ENCODE measurements at places on chromosomes 7 and 10.

DNA sequence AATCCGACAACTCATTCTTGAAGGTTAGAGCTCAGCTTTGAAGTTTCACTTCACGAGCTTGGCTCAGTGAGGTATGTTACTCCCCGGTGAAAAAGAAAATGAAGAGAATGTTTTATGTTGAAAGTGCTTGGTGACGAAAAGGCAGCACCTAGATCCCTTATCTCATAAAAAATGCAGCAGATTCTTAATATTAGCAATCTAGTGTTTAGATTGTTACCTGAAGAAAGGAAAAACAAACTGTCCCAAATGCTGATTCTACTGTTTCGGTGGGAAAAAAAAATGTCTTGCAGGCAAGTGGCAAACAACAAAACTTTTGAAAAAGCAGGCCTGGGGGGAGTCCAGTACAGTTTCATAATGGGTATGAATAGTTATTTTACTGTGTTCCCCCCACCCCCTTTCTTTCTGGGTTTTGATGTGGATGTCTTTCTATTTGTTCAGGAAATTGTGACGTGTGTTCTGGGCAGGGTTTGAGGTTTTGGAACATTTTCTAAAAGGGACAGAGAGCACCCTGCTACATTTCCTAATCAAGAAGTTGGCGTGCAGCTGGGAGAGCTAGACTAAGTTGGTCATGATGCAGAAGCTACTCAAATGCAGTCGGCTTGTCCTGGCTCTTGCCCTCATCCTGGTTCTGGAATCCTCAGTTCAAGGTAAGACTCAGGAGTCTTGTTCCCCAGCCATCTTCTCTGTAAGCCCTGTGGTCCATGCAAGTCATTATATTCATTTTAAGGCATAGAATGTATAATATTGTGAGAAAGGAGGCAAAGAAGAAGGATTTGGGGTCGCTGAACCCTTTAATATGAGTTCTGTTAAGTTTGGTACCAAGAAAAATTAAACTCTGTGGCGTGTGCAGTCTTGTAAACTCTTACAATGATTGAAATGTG is at the start of gene SRGN:
Gene SRGN, plus strand, starts transcription at position 514 of the 881 bp plus-strand sequence. Its CDS starts 55 bp downstream, at position 569.
- peak; percentile 95 for DNase-seq

DNA sequence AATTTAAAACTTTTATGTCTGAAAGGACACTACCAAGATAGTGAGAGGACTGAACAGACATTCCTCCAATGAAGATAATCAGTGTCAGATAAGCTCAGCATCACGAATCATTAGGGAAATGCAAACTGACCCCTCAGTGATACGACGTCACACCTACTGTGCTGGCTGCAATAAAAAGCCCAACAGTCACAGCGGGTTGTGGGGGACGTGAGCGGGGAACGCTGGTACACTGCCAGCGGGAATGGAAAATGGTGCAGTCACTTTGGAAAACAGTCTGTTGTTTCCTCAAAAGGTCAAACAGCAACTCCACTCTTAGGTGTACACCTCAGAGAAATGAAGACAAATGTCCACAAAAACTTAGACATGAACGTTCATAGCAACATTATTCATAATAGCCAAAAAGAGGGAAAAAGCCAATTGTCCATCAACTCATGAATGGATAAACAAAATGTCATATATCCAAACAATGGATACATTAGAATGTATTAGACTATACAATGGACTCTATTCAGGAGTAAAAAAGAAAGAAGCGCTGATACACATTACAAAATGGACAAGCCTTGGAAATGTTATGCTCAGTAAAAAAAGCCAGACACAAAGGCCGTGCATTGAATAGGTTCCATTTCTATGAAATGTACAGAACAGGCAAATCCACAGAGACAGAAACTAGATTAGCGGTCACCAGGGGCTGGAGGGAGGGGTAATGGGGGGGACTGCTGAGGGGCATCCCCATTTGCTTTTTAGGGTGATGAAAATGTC is 2.4 kb upstream of the ECHS1 start:
- no peak for DNase-seq

DNA sequence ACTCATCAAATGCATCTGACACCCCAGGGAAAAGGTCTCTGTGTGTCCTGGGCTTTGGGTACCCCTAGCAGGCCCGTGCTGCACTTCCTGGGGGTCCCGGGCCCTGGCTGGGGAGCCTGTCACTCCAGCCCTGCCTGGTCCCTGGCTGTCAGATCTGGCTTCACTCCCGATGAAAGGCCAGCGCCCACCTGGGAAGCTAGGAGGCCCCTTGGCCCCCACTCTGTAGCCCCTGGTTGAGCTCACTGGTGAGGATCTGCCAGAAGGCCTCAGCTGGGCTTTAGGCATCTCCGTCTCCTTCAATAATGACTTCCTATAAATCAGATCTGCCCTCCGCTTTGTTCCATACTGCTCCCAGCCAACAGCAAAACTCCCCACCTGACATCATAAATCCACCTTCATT is 64.0 kb downstream of the GOLGA7B start:
- DNase-seq: no peak

DNA sequence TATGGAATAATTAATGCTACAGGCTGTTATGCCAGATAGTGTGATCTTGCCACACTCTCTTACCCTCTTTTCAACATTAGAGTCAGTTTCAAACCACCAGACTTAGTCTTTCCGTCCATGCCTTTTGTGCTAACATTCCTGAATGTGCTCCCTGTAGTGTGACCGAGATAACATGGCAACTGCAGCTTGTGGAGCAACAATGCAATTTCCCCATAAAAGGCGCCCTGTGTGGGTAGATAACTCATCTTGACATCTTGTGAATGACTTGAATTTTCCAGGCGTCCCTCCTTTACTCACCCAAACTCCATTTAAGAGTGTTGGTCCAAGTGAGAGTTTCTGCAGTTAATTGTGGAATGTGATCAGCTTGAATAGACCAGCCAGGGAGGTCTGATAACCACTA is 99.6 kb downstream of the DNAH11 start:
- DNase-seq: no peak

DNA sequence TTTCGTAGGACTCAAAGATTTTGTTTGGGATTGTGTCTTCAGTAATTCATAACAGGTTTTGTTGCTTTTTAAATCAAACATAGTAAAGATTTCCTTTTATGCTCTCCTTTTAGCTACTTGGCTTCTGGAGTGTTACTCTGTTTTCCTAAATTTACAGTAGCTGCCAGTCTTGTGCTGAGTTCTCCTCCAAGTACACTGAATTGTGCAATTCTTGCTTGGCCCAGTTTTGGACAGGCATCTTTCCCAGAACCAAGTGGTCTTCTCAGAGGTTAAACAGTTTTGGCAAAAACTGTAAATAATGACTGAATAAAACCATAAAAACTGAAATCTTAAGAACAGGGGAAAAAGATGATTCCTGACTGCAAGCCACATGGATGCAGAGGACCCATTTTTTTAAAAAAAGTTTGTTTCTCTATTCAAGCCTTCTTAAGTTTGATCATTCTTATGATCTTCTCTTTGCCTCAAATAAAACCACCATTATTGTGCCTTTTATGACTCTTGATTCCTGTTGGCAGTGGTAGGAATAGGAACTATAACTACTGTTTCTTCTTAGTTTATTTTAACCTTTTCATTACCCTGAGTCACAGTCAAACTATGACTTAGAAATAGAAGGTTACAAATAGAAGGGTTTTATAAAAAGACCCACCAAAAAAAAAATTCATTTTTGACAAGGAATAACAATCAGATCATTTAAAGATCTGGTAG is 88.0 kb downstream of the MDFIC start:
- DNase-seq: peak; percentile 78

- no peak for DNase-seq
These were observed 99.9 kb upstream of the CTBP2 start for GRCh38 chr10:125260260-125260659.

DNA sequence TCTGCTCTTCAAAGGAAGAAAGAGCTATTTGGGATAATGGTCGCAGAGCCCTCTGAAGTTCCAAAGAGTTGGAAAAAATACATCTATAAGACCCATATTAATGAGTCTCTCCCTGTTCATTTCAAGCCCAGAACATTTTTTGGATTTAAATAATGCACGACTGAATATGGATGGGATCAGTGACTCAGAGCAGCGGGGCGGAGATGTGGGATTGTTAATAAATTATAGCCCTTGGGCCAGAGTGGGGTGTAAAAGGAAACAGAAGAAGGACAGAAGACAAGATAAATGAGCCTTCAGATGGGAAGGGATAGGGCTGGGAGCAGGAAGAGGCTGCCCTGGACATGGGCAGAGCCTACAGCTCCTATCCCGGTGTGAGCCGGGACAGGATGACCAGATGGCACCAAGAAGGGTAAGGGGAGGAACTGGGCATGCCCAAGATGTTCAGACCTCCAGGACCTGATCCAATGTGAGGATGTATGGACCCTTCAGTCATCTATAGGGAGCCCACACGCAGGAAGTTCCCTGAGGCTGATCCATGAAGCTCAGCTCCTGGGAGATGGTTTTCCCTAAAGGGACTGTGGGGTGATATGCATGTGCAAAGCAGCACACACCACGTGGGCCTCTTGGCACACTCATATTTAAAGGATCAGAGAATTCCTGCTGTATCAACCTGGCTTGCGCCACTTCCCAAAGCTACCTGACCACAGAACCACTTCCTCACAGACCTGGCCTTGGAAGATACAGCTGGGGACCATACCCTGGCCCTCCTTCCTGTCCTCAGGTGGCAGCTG is 96.1 kb upstream of the PLXNA4 start:
- no peak for DNase-seq

DNA sequence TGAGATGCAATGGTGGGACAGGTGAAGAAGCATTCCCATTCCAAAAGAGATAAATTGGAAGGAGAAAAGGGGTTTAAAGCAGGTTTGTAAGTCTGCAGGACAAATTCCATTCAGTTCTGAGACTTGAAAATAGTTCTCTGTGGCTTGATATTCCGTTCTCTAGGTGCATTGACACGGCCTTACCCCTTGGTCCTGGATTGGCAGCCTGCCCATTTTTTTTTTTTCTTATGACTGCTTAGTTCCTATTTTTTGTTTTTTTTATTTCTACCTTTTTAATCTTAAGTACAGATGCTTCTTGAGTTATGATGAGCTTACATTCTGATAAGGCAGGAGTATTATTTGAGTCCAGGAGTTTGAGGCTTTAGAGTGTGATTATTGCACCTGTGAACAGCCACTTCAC is 70.6 kb downstream of the MLLT10 start:
- no peak for DNase-seq

GRCh38 chr7:27781188-27781587 is 41.2 kb downstream of the TAX1BP1 start:
- no peak for DNase-seq

DNA sequence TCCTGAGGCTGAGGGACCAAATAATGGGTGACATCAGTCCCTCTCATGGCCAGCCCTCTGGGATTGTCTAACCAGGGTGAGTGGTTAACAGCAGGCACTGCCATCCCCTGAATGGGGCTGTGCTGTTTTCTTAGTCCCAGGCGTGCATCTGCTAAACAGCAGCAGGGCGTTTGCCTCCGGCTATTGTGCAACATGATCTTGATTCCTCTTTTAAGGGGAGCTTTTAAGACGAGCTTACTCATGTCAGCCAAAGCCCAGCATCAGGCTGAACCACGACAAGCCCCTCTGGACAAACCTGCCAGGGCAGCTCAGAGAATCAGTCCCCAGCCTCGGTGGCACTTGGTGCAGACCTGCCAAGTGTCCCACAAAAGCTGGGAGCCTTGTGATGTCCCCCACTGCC is 16.2 kb upstream of the IGFBP3 start:
- DNase-seq: no peak

DNA sequence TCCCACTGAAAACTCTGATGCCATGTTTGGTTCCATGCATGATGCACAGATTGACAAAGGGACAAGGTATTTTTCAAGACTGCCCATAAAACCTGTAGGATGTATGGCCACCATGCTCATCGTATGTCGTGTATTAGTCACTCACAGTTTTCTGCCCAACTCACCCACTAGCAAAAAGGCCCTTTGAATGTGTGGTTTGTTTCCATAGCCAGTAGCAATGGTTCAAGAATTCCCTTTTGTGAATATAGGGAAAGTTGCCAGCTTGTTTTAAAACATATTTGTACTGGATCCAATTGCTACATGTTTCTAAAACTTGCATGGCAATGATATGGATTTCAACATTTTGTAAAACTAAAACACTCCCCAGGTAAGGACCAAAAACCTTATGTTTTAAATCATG is 280.9 kb upstream of the YAE1 start:
- no peak for DNase-seq

- no peak for DNase-seq
These were observed 482.2 kb upstream of the C7orf33 start for GRCh38 chr7:148108381-148108780.

GRCh38 chr7:1700086-1700485 is 30.0 kb downstream of the ELFN1 start:
- DNase-seq: no peak

GRCh38 chr7:27165089-27165995 is at the start of gene HOXA9:
TSS of gene HOXA9 (minus strand) at chr7:27165537. CDS start at chr7:27165457, 80 bp downstream.
- DNase-seq: peak; percentile 96

DNA sequence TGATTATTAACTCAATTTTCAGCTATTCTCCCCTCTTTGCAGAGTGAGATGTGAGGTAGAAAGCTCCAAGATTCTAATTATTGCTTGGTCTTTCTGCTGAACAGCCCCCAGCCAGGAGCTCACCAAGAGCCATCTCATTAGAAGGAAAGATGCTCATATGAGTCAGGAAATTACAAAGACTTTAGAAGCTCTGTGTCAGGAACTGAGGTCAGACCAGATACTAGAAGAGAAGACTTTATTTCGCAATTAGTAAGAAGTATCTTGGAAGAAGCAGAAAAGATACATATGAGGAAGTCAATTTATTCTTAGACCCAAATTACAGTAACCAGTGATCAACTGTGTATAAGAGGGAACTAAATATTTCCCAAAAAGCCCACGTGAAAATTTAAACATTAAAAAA is 626.9 kb downstream of the ZWINT start:
- no peak for DNase-seq

GRCh38 chr7:85102813-85103350 is 84.0 kb downstream of the SEMA3D start:
- peak; percentile 71 for DNase-seq

DNA sequence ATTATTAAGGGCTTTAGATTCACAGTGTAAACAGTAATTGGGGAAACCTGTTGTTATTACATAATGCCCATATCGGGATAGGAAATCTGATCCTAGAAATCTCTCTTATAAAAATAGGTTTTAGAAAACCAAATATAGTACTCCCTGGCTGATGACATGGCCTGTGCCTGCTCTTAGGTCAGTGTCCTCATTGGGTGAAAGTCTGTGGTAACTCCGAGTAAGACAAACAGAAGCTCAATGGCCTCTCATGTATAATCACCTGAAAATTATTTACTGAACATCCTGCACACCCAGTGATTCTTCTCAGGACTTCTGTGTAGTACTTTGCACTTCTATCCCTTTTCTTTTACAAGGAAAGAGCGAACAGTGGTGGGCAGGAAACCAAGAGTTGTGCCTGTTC is 37.8 kb downstream of the SEM1 start:
- no peak for DNase-seq
